ENCODE measurements at places on chromosomes 2 and 18.

DNA sequence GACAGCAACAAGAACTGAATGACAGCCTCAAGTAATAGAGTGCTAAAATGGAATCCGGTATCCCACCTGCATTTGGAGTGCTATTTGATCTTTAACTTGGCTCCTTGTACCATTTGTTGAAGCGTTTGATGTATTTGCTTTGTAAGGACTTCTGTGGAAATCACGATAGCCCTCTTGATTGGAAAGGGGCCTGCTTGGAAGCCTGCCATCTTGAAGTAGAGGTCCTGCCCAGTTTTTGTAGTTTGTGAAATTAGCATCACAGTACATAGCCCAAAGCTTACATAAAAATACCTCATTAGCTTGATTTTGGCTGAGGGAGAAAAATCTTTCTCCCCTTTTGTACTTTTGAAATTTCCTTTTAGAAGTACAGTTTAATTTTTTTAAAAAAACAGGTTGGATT is 2.7 kb downstream of the CDCA7 start:
- no peak for DNase-seq

DNA sequence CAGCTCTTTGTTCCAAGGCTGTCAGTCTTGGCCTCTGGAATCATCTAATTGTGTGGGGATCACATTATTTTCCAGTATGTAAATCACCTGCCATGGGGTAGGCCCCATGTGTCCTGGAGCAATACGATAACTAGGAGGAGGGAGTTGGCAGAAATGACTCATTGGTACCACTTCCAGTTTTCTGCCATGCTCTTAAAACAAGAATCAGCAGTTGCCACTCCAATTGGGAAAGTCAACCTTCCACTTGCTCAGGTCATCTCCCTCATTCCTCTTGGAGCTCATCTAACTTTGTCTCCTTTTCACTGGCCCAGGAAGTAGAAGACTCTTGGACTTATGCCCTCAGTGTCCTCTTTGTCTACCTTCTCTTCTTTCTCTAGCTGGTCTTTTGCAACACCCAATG is 487.0 kb downstream of the SLC4A3 start:
- no peak for DNase-seq

- no peak for DNase-seq
These were observed 23.2 kb downstream of the HJURP start for GRCh38 chr2:233831011-233831721.

GRCh38 chr2:229081411-229081810 is 189.7 kb downstream of the PID1 start:
- DNase-seq: no peak

DNA sequence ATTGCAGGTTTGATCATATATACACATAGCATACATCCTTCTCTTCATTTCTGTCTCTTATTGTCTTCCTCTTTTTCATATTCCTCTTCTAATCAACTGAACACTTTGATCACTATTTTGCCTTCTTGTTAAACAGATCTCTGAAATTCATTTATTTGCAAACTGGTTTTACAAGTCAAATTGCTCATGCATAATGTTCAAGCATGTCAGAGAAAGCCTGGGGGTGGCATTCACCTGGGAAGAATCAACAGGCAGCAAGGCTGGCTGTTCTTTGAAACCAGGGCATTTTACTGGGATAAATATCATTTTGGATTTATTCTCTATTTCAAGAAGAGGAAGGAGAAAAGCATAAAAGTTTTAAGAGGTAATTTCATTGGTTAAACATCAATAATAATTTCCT is 66.9 kb upstream of the LRATD1 start:
- DNase-seq: no peak

DNA sequence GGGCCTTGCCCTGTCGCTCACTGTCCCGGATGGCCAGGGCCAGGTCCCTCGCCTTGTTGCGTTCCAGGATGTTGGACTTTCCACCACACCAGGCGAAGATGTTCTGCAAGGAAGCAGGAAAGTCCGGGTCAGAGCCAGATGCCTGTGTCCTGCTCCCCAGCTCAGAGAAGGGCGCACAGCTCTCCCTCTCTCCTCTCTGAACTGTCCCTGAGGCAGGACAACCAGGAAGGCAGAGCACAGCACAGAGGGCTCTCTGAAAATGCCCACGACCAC is 11.0 kb downstream of the CAPG start:
- no peak for DNase-seq

DNA sequence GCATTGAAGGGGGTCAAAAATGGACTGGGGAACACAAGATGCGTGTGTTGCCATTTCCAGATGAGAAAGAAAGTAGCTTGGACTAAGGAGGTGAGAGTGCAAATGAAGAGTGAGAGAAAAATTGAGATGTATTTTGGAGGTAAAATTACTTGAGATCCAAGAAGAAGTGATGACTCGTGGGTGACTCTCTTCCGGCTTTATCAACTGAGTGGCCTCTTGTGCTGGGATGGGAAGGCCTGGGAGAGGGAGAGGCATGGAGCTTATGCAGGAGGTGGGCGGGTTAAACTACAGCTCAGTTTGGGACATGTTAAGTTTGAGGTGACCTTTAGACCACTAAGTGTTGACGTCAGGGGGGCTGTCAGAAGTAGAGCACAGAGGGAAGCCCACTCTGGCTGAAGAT is 34.9 kb downstream of the SULT1C2 start:
- DNase-seq: no peak

GRCh38 chr18:12255626-12256026 is 1.5 kb downstream of the CIDEA start:
- no peak for DNase-seq

Measured in activated CD4-positive, alpha-beta T cell treated with anti-CD3 and anti-CD28 coated beads, Interleukin-2, amount 10 ng/mL, durations not matched to agents 7 days and 5 days (primary cell).